A375 (cell line): ENCODE measurements at places on chromosomes 11 and 22. TPM values are rescaled to one million over a fixed set of nuclear protein-coding genes. Genes with fewer than 3 reads are reported as not detected.

The CCND1 gene
- 464 and 545 TPM in 2 replicates for total RNA-seq

The CCDC179 gene
- total RNA-seq, result not detected in 2 replicates

The GGTLC2 gene
- not detected in 2 replicates for total RNA-seq

The GAB4 gene
- not detected in 2 replicates for total RNA-seq

The OR4D5 gene
- total RNA-seq, result not detected in 2 replicates

The GNG3 gene
- not detected in 2 replicates for total RNA-seq

The TCN1 gene
- total RNA-seq, result 2.2 and 8.6 TPM in 2 replicates

The VPS37C gene
- 17.4 and 22.8 TPM in 2 replicates for total RNA-seq

The OVOL1 gene
- 0.11 TPM in 2 replicates for total RNA-seq

The CHKA gene
- total RNA-seq, result 16.0 and 22.2 TPM in 2 replicates

The TMEM191B gene
- 0.23 TPM in 1 of 2 replicates, not detected in the other for total RNA-seq

The NLRP14 gene
- total RNA-seq, result 0.19 TPM in 1 of 2 replicates, not detected in the other

The SF3A1 gene
- 63.5 and 78.7 TPM in 2 replicates for total RNA-seq

The CCDC188 gene
- 3.2 and 3.3 TPM in 2 replicates for total RNA-seq

The CHADL gene
- 1.0 and 1.2 TPM in 2 replicates for total RNA-seq

The NAALADL1 gene
- total RNA-seq, result not detected in 2 replicates

The OR2AT4 gene
- total RNA-seq, result not detected in 2 replicates

The SUSD2 gene
- total RNA-seq, result 6.1 and 7.4 TPM in 2 replicates

The TSPAN32 gene
- total RNA-seq, result 0.90 TPM in 1 of 2 replicates, not detected in the other

The TXNRD2 gene
- 41.0 and 45.2 TPM in 2 replicates for total RNA-seq

The TTLL1 gene
- total RNA-seq, result 4.3 and 5.7 TPM in 2 replicates

The SDHAF2 gene
- 45.7 and 53.0 TPM in 2 replicates for total RNA-seq

The CRACR2B gene
- total RNA-seq, result 0.04 and 0.11 TPM in 2 replicates

The MUC2 gene
- 0.03 and 0.04 TPM in 2 replicates for total RNA-seq

The PHF21B gene
- 1.0 and 6.0 TPM in 2 replicates for total RNA-seq

The OR52B4 gene
- total RNA-seq, result not detected in 2 replicates

The APOL3 gene
- total RNA-seq, result 1.5 and 2.7 TPM in 2 replicates

The KCNJ4 gene
- 0.13 and 0.23 TPM in 2 replicates for total RNA-seq

The MGAT3 gene
- 0.29 and 0.64 TPM in 2 replicates for total RNA-seq
